Endothelial cell (in vitro differentiated cells): ENCODE measurements at places on chromosomes 5 and 9.

DNA sequence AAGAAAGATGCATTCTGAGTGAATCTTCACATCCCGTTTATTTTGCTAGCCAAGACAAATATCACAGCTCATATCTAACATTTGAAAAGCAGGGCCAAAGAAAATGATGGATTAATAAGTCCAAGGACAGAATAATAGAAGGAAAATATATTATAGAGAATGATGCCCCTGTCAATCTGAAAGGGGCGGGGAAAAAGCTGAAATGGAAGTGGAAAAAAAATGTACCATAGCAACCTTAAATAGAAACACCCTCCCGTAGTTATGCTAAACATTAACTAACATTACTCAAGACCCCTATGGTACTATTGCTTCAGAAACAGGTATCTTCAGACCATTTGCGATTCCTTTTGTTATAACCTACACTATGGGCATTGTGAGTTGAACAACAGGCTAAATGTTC lies 67.7 kb upstream of the SMARCA2 start:
- no peak for DNase-seq

- no peak for DNase-seq
These were observed 25.0 kb upstream of the MATR3 start for GRCh38 chr5:139268364-139269202.

GRCh38 chr9:22447618-22448305 lies 1.1 kb downstream of the DMRTA1 start:
- DNase-seq: no peak

DNA sequence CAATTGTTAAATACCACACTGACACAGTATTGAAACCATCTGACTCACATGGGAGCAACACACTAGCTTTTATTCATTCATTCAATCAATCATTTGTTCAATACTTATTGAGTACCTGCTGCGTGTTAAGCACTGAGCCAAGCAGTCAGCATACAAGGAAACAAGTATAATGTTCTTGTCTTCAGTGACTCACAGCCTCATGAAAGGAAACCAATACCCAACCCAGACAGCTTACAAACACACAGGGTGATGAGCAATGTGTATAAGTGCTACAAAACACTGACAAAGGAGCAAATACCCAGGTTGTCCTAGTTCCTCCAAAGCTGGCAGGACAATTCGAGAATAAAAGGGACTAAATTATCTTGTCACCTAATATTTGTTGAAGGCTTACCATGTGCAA lies 67.6 kb upstream of the RASEF start:
- DNase-seq: no peak

DNA sequence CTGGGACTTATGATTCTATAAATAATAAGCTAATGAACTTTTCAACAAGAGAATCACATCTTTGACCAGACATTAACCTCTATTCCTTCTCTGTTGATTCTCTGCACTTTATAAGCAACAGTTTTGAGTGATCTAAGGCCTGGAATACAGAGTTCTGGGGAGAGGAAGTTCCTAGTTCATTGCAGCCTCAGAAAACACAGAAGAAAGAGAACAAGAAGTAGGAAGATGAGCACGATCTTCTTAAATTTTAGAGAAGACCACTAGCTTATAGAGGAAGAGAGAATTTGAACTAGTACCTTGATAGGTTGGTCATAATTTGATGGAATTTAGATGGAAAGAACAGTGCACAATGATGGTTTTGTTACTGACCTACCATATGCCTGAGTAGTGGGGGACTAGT lies 8.5 kb upstream of the C9orf72 start:
- DNase-seq: no peak

GRCh38 chr5:88583471-88583870 lies 299.5 kb downstream of the MEF2C start:
- no peak for DNase-seq

GRCh38 chr5:148843510-148844318 lies 17.3 kb downstream of the ADRB2 start:
- no peak for DNase-seq

DNA sequence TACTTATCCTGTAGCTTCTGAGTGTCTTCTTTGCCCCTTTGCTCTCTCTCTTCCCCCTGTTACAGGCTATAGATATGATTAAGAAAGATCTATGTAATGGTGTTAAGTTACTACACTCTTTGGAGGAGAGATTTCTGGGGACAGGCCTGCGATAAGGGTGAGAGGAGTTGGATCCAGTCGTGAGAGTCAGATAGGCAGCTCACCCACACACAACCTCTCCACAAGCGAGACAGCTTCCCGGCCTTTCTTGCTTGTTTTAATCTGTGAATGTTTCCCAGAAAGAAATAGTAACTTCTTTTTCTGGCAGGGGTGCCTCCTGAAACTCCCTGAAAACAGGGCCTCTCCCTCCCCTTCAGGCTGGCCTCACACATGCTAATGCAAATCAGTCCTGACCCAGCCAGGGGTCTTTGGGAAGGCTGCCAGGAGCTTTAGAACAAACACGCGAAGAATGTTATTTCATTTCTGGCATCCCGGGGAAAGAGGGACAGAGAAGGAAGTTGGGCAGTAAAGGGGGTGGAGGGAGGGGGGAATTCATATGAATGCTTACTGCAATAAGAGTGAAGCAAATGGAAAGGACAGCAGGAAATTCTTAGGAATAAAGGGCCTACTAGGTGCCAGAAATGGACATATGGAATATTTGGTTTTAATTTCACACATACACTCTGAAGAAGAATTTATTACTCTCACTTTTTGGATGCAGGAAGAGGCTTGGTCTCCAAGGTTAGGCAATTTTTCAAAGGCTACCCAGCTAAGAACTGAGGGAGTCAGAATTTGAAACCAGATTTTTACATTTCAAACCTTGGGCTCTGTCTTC lies 215.8 kb upstream of the TRIM32 start:
- DNase-seq: peak; percentile 12

DNA sequence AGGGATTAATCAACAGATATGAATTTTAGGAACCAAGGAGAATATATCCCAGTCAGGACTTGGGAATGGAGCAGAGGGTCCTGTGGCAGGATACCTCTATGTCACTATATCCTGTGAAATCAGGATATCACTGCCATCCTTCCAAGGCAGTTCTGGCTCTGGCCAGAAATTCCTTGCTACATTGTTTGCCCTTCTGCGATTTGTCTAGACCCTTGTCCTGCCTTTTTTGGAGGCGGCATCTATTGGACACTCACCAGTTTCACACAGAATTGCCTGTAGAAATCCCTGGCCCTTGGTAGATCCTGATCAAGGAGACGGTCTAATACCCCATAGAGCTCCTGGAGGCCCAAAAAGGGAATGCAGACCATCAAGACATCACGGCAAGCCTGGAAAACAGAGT lies 71.2 kb downstream of the MROH2B start:
- no peak for DNase-seq

- peak; percentile 91 for DNase-seq
These were observed at the start of gene SPIN1 for GRCh38 chr9:88388203-88388885. Gene SPIN1 (plus strand): TSS chr9:88388444. CDS start chr9:88426540, 38,096 bp downstream.

GRCh38 chr5:174188295-174188694 lies 142.8 kb downstream of the NSG2 start:
- DNase-seq: no peak

DNA sequence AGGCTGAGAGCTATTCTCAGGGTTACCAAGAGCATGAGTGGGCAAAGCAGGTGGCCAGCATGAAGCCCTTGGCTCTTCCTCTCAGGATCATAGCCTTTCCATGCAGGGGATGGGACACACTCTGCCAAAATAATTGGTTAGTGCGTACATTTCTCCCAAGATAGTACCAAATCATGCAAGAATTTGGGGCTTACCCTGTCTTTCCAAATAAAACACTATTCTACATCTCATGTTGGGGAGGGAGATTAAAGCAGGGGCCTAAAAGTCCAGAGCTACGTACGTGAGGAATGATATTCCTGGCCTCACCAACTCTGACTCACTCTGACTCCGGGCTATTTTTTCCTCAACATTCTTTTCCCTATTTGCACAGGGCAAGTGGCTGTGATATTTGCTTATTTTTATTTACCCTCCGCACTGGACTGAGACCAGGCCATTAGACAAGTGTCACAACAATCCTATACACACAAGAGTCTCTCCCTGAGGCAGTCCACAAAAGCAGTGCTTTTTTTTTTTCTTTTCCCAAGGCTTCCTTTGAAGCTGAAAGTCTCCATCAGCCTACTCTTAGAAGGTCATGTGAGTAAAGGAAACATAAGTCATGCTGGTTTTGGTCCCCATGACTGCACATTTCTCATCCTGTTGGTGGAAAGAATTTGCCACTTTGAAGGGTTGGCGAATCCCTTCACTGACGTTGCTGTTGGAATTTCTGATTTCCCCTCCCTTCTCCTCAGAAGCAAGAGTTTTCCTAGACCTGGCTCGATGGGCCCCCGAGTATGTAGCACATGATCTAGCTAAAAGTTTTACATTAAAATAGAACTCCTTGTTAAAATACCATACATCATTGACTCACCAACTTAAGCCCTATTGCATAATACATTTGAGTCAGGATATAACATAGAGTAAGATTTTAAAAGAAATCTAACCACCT lies 40.0 kb downstream of the TMEM252 start:
- DNase-seq: no peak

DNA sequence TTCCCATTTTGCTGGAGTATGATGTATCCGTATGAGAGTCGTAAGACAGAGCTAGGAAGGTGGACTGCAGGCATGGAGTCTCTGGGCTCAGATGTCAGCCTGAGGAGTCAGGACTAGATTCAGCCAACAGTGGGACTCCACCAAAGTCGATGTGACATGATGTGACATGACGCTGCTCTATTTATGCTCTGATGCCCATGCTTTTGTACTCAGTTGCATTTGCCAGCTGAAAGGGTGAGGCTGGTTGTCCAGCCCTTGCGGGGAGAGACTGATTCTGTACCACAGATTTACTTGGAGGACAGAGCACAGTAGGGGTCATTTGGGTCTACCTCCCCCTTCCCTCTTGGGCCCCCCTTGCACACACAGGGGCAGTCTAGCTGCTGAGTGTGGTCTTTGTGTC lies 88.5 kb upstream of the ATG10 start:
- no peak for DNase-seq

- no peak for DNase-seq
These were observed 3.5 kb downstream of the NFX1 start for GRCh38 chr9:33293782-33294181.

DNA sequence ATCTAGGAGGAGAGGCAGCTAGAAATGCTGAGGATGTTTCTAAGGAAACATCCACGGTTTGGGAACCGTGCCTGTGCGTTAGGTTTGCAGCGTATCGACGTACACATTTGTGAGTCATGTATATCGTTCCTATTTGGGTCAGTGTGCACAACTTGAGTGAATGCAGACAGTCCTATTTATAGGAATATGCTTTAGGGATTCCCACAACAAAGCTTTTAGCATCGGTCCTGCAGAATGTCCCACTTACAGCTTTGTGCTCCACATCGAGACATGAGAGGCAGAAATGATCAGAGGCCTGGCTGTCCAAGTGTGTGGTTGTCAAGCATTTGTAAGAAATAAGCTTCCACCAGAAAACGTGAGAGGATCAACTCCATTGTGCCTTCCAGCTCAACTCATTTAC lies 1282.7 kb upstream of the WWC1 start:
- no peak for DNase-seq

- DNase-seq: no peak
These were observed 25.6 kb downstream of the C5orf15 start for GRCh38 chr5:133942614-133943474.

- no peak for DNase-seq
These were observed 13.6 kb downstream of the ZBTB5 start for GRCh38 chr9:37451628-37452027.

DNA sequence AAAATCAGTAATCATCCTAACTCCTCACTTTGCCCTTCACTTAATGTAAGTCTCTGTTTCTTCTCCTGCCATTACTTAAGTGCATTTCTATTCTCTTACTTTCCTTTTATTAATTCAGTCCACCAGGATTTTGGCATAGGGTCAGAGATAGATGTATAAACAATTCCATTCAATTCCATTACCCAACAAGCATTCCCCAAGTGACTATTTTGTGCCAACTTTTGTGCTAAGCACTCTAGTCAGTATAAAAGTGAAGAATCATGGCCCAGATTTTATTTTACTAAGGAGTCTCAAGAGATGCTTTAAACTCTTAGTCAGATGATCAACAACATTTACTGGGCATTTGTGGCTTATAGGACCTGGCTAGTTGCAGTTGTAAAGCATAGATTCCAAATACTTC lies 159.3 kb downstream of the DMAC1 start:
- no peak for DNase-seq

DNA sequence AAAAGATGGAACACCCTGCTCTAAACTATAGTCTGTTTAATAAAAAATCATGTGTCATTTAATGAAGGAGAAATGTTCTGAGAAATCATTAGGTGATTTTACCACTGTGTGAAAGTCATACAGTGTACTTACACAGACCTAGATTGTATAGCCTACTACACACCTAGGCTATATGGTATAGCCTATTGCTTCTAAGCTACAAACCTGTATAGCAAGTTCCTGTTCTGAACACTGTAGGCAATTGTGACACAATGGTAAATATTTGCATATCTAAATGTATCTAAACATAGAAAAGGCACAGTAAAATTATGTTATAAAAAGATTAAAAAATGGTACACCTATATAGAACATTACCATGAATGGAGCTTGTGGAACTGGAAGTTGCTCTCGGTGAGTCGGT lies 40.6 kb downstream of the EFNA5 start:
- no peak for DNase-seq

DNA sequence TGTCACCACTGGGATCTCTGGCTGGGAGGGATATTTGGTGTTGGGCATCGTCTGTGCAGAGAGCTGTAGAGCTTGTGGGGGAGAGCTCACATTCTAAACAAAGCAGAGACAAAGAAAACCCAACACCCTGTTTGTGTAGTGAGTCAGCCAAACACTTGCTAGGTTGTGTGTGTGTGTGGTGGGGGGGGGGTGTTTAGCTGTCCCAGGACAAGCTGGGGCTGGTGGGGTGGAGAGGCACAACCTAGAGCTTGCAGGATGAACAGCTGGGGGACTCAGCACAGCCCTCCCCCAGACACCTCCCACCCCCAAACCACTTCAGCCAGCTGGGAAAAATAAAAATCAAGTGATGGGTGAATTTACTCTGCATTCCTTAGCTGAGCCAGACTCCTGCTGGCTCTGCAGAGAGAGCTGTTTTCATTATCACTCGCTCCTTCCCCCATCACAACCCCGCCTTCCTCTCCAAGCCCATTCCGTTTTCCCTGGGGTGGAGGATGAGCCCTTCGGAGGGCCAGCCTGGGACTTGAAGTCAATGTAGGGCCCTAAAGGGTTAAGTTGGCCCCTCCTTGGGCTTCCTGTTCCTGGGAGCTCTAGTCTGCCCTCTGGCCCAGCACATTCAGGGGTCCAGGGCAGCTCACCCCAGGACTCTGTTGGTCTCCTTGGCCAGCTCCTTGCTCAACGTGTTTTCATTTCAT lies 2.6 kb downstream of the OLFML2A start:
- DNase-seq: no peak

DNA sequence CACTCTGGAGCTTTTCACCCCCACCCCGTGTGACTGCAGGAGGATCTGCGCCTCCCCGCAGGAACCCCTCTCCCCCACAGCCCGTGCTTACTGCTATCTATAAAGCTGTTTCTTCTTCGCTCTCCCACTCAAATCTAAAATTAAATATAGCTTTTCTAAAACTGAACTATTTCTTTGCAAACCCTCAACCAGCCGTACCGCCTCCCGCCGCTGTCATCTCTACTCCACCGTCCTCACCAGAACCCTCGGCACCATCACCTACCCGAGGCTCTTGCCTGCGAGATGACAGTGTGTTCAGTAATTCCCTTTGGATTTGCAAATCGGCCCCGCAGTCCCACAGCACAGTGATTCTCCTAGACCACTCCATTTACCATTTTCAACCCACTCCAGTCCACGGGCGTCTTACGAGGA lies 13.6 kb downstream of the LPCAT1 start:
- DNase-seq: no peak

GRCh38 chr9:69081261-69081660 lies 45.7 kb downstream of the FXN start:
- no peak for DNase-seq
